ENCODE measurements at places on chromosomes 12 and 14.

GRCh38 chr14:96105089-96105925, 66.1 kb downstream of the C14orf132 start:
- DNase-seq: no peak

GRCh38 chr12:75587340-75588106, 76.1 kb upstream of the KRR1 start:
- DNase-seq: no peak

- no peak for DNase-seq
These were observed 2.6 kb upstream of the BHLHE41 start for GRCh38 chr12:26127404-26127803.

GRCh38 chr12:130813436-130813835, 25.6 kb downstream of the STX2 start:
- DNase-seq: no peak

GRCh38 chr14:101719045-101719645, 42.4 kb upstream of the PPP2R5C start:
- DNase-seq: no peak

DNA sequence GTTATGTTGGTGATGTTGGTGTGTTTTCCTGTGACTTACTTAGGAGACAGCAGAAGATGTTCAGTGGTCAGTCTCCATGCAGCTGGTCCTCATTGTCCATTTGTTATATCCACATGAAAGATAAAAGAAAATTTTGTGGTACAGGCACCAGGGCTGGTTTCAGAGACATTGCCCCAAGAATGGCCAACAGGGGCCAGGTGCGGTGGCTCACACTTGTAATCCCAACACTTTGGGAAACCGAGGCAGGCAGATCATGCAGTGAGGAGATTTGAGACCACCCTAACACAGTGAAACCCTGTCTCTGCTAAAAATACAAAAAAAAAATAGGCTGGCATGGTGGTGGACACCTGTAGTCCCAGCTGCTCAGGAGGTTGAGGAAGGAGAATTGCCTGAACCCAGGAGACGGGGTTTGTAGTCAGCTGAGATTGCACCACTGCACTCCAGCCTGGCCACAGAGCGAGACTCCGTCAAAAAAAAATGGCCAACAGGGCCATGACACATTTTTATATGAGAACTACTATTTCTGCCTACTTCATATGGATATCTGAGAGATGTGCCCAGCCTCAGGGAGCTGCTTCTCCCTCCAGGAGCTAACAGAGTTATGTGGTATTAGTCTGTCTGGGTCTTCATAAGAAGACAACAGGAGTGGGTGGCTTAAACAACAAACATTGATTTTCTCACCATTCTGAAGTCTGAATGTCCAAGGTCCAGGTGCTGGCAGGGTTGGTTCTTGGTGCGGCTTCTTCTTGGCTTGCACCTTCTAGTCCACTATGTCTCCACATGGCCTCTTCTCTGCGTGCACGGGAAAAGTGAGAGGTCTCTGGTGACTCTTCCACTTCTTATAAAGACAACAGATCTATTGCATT, 821.7 kb downstream of the TMEM121 start:
- DNase-seq: no peak

DNA sequence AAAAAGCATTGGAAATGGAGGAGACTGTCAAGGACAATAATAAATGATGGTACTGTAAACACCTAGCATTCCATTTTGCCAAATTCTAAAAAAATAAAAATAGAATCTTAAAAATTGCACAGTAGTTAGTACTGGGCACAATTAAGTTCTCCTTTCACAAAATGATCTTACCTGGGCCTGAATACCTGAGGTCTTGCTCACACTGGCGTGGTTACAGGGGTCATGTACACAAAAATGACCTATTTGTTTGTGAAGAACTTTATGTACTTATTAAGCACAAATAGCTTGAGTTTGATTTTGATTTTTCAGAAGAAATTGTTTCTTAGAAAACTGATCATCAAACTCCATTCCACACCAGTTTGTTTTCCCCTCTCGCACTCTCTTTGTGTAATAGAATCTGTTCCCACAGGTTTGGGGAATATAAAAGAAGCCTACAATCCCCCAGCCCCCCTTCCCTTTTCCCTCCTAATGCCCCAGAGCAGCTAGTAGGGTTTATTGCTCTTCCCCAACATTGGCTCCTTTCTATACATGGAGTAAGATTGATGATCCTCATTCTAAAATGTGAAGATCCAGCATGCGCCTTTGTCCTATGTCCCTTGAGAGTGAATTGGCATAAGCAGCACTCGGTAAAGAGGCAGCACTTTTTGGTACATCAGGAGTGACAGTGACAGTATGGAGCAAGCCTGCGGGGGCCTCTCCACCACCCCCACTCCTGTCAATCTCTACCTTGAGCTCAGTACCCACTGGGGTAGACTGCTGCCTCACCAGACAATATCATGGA, 204.3 kb downstream of the ASCL1 start:
- DNase-seq: no peak

DNA sequence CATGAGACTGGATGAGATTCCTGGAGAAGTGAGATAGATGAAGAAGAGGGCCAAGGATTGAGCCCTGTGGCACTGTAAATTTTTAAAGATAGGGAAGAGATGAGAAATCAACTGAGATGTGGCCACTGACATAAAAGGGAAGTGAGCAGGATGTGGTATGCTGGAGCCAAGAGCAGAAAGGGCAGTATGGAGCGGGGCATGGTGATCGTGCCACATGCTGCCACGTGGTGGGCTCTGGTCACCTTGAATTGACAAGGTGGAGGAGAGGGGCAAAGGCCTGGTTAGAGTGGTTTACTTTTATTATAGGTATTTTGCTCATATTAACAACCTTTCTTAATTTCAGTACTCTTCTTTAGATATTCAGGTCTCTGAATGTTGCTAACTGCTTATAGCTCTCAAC, 257.9 kb downstream of the NEDD1 start:
- DNase-seq: no peak

DNA sequence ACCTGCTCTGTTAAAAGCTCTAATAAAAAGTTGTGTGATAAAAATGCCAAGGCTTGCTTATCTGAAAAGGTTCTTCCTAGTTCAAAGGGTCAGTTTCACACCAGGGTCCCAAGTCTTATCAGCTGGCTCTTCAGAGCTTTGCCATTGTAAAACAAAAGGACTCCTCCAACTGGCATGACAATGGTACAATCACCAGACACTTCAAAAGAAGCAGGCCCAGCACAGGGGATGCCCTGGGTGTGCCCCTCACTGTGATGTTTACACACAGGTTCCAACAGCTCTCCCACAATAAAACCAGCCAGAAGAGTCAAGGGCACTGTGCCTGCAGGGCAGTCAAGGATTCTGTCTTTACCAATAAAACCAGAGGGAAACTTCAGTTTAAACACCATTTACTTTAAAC, 78.7 kb downstream of the PRICKLE1 start:
- DNase-seq: no peak

DNA sequence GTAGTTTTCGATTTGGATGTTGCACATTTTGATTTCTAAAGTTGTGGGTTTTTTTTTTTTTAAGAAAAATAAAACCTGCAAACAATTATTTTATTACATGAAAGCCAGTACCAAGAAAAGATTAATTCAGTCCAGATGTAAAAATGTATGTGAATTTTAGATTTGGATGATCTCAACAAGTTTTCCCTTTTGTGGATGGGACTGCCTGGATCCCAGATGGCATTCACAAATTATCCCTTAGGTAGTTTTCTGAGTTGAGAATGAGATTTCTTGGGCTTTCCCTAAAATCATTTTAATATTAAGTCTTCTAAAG, 2.8 kb downstream of the FRMD6 start:
- DNase-seq: no peak

- no peak for DNase-seq
These were observed 9.6 kb upstream of the TBX5 start for GRCh38 chr12:114415525-114415868.

DNA sequence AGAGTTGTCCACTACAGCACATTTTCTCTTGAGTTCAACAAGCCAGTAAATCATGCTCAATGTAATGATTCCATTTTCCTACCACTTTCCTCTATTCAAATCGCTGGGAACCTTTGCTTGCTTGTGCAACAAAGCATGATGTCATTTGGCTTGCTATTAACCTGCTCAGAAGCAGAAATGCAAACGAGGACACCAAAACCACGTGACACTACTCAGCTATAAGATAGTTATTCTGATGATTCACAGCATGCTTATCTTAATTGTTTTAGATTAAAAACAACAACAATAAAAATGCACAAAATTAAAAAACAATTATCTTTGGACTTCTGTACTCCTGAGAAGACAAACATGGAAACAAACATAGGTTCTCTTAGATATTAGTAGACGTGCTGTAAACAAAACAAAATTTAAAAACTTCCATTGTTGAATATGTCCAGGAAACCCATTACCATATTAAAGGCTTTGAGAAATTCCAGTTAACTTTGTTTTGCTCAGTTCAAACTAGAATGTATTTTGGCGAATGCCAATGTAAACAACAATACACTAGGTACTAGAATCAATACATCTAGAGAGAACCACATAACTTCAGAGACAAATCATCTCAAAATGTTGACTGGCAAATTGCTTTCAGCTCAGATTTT, 77.5 kb upstream of the KRAS start:
- DNase-seq: no peak

DNA sequence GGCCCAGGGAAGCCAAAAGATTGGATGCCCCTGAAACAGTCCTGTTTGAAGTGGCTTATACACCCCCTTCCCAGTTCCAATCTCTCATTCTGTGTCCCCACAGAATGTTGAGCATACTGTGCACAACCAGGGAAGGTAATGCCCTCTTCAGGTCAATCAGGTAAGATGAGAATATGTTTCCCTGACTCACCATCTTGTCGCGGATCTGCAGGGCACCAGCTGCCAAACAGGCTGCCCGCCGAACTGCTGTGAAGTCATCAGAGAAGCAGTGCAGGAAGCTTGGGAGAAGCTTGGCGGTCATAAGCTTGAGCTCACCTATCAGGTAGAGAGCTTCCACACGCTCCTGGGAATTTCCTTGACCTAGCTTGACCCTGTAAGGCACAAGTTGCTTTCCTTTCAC, 9.6 kb downstream of the RIOX1 start:
- no peak for DNase-seq

DNA sequence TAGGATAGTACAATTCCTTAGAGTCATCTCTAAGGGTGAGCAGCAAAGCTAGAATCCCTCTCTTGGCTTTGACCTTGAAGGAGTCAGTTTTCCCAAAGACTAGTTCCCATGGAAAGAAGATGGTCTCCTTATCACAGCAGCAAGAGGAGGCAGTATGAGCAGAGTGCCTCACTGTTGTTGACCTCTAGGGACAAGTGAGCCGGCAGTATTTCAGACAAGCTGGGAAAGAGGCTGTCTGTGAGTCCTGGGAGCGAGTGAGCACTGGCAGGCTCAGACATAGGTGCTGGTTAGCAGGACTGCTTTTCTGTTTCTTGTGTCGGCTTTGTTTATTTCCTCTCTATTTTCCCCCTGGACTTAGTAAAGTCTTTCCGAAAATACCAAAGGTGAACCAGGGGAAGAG, 60.7 kb downstream of the NTF3 start:
- DNase-seq: no peak

- DNase-seq: no peak
These were observed 31.2 kb downstream of the DACT1 start for GRCh38 chr14:58668848-58669480.

- DNase-seq: no peak
These were observed 58.0 kb downstream of the CDC42BPB start for GRCh38 chr14:102999227-102999895.

- DNase-seq: no peak
These were observed 201.9 kb downstream of the PHETA1 start for GRCh38 chr12:111166779-111167540.

GRCh38 chr12:67517181-67517887, 131.2 kb upstream of the DYRK2 start:
- DNase-seq: no peak

DNA sequence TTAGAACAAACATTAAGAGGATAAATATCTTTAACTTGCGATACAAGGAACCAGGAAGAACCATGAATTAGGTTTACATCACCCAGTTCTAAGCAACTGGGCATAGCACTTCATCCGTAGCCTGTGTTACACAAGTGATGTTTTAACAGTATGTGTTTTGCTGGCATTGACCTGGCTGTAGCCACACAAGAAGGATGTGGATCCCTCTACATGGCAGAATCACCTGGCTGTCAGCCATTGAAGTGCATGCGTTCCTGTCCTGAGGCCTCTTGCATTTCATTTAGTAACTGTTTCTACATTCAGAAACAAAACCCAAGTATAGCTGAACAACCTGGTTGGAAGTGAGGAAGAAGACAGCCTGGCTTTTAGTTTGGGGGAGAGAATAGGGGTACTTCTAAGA, 72.2 kb downstream of the TGFB3 start:
- no peak for DNase-seq

DNA sequence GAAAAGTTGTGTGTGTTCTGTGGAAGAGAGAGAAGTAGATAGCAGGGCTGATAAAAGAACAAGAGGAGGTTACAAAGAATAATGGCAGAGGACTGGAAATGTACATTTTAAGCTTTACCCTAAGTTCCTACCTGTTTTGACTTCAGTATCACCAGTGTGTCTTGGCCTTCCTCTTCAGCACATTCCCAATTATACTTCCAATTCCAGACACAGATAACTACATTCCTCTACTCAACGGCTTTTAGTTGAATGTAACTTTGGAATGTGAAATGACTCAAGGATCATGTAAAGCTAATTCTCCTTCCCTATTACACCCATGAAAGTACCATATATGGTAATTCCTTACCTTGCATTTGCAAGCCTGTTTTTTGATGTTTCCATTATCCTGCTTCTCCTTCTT, 5.0 kb downstream of the MGST1 start:
- DNase-seq: no peak

DNA sequence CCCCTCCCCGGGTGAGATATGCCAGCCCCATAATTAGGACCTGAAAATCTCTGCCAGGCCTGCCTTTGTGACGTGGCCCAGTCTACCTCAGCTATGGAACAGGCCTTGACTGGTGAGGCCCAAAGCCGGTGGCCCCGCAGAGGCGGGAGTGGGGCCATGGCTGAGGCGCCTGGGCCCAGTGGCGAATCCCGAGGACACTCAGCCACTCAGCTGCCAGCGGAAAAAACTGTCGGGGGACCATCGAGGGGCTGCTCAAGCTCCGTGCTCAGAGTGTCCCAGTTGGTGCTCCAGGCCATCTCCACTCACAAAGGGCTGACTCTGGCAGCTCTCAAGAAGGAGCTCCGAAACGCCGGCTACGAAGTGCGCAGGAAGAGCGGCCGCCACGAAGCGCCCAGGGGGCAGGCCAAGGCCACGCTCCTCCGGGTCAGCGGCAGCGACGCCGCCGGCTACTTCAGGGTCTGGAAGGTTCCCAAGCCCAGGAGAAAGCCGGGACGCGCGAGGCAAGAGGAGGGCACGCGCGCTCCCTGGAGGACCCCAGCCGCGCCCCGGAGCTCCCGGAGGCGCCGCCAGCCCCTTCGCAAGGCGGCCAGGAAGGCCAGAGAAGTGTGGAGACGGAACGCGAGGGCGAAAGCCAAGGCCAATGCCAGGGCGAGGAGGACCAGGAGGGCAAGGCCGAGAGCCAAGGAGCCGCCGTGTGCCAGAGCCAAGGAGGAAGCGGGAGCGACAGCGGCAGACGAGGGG, 21.4 kb downstream of the ZNF641 start:
- DNase-seq: no peak
